ENCODE measurements at places on chromosomes 13 and 19.

GRCh38 chr19:16372065-16372915 is 47.7 kb downstream of the KLF2 start:
- DNase-seq: no peak

DNA sequence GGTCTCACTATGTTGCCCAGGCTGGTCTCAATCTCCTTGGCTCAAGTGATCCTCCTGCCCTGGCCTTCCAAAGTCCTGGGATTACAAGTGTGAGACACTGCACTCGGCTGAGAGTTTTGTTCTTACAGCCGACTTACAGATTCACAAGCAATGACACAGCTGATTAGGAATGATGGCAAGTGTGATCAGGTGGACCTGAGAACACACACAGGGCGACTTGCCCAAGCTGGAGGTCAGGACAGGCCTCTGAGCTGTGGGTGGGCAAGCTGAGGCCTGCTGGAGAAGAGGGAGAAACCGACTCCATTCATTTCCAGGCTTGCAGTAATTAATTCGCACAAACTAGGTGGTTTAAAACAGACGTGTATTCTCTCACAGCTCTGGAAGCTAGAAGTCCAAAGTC is 8.1 kb upstream of the ATG4D start:
- DNase-seq: no peak

DNA sequence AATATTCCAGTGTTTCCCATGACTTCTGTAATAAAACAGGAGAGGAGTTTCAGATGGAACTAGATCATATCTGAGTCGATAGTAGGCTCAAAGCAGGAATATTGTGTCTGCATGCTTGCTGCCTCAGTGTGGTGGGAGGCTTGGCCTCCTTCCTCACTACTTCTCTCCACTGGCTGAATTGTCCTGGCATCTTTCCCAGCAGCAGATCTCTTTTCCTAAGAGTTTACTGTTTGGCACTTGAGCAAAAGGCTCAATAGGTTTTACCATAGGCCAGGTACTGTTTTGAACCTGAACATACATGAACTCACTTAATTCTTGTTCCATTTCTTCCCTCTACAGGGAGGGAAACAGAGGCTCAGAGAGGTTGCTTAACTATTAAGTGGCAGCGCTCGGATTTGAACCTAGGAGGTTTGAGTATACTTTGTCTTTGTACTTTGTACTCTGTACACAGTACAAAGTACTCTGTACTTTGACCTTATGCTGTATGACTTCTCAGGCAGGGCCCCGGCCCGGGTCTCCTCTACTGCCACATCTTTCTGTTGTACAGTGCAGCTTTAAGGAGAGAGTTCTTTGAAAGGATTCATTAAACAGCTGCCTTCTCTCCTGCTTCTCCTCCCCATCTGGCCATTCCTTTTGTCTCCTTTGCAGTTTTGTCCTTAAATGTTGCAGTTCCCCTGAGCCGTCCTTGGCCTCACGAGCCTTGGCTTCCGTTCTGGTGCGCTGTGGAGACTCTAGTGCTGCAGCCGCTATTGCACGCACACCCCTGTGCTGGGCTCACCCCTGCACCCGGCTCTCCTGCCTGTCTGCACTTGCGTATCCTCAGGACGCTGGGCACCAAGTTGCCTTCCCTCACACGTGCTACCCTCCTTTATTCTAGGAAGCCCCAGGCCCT is 8.1 kb downstream of the B3GLCT start:
- no peak for DNase-seq

DNA sequence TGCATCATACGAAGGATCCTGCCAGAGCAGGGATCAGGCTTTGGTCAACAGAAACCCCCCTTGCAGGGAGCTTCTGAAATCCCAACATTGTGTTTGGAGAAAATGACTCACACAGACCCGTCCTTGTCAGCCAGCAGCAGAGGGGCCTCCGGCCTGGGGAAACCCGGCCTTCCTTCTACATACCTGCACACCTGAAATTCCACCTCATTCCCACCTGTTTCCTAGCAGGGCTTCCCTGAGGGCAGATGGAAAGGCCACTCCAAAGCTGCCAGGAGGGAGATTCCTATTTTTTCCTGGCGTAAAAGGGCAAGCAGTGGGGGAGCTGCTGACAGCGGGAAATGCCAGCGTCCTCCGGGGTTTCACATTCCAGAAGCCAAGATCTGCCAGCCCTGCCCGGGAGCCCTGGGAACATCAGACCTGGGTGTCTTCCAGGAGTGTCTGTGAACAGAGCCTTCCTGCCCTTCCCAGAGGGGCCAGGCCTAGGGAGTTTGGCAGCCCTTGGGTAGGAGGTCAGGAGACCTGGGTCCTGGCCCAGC is 3.0 kb upstream of the IGFL1 start:
- DNase-seq: no peak

- DNase-seq: peak; percentile 2
Observed at GRCh38 chr13:94712812-94713560, 641 bp upstream of the SOX21 start.

GRCh38 chr13:101424381-101425155 is 8.3 kb upstream of the NALCN start:
- no peak for DNase-seq

- no peak for DNase-seq
Observed at GRCh38 chr19:2468596-2468995, 7.3 kb upstream of the GADD45B start.

DNA sequence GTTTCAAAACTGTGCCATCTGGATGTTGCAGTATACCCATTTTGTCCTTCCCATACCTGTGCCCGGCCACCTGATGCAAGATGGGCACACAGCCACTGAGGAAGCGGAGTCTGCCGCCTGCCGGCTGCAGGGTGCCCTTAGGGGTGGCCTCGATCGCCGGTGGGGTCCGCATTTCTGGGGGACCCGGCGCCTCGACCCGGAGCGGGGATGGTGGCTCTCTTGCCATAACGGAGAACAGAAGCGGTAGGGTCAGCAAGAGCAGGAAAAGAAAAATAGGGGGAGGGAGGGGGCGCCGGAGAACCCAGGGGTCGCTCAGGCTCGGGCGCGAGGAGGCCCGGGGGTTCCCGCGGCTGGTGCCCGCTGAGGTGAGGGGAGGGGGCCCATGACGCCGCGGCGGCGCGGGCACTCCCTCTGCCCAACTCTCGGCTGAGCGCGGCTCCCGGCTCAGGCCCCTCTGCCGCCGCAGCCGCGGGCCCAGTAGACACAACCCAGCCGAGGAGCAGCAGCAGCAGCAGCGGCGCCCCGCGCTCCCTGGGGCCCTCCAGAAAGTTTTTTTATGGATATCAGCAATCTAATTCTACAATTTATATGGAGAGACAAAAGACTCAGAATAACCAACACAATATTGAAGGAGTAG is 13.8 kb upstream of the CYP4F2 start:
- no peak for DNase-seq

GRCh38 chr13:24640752-24641151 is 39.5 kb upstream of the ATP12A start:
- no peak for DNase-seq

- DNase-seq: no peak
Observed at GRCh38 chr13:74747186-74747955, 613.2 kb upstream of the KLF12 start.

DNA sequence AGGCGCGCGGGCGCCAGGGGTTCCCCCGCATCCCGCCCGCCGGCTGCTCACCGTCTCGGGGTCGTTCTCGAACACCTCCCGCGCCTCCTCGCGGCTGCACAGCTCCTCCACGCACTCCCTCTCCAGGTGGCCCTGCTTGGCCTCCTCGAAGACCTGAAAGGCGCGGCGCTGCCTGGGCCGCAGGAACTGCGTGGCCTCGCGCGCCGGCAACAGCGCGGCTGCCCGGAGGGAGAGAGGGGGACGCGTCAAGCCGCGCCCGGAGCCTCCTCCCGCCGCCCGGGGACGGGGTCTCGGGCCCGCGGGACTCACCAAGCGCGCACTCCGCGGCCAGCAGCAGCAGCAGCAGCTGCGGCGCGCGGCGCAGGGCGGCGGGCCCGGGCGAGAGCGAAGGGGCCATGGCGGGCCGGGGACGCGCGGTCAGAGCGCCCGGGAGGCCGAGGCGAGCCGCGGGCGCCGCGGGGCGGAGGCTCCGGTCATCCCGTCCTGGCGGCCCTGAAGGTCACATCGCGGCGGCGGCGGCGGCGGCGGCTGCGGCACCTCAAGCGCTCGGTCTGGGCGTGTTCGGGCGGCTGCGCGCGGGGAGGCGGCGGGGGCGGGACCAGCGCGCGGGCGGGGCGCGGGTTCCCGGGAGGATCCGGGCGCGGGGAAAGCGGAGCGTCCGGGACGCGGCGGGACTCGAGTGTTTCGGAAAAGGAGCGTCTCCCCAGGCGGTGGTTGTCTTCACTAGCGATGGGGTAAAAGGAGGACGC is at the start of gene GAS6:
Gene GAS6 (minus strand): TSS at position 553 of the 749 bp plus-strand sequence. CDS start 156 bp downstream, at position 397.
- no peak for DNase-seq

- DNase-seq: peak; percentile 24
Observed at GRCh38 chr19:11496391-11497163, 9.1 kb downstream of the ZNF653 start.

GRCh38 chr19:31639306-31639705 is 290.1 kb upstream of the TSHZ3 start:
- DNase-seq: no peak

DNA sequence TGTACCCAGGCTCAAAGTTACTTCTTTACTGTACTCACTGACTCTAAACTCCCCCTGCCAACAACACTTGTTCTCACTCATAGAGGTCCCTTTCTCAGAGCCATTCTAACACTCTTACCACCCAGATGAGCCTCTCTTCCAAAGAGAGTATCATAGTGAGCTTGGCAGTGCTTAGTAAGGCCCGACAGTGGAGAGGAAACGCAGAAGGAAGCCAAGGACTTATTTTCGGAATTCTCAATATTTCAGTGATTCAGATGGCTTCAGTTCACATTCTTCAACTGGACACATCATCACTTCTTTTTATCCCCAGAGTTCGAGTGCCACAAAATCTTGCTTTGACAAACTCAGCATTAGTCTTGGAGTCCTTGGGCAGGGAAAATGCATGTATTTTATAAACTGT is 285.9 kb downstream of the DNAJC15 start:
- DNase-seq: no peak

DNA sequence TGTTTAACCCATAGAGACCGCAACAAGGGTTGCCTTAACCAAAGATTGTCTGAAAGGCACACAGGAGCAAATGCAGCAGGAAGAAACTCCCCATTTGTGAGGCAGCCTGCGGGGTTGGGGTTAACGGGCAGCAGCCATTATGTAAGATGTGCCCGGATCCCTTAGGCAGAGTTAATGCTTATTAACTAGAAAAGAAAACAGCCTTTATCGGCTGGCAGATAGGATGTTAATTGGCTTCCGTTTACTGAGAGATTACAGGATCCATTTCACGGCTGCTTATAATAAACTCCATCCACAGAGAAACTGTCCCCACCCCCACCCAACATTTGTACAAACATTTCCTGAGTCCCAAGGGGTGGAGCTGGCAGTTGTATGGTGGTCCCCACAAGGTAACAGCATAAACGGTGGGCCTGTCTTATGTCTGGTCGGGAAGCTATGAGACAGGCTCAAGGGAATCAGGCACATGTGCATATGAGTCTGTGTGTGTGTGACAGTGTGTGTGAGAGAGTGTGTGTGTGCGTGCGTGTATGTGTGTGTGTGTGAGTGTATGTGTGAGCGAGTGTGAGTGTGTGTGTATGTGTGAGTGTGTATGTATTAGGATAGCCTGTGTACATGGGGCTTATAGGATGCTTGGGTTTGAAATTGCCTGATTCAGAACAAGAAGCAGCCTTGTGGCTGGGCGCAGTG is 10.5 kb downstream of the SLC25A42 start:
- DNase-seq: no peak

DNA sequence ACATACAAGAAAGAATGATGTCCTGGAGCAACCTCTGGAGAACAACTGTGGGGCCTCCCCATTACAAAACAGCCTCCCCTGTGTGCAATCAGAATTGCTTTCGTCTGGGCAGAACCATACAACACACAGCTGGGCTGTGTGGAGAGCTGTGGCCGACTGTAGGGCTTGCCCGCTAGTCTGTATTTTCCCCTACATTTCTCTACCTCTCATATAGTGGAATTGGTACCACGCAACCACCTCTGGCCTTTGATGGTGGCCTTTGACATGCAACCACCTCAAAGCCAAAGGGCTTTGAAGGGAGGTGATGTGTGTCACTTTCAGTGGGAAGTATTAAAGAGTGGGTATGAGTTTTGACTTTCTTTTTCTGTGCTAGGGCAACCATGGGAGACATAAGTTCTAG is 34.0 kb downstream of the GARRE1 start:
- no peak for DNase-seq

DNA sequence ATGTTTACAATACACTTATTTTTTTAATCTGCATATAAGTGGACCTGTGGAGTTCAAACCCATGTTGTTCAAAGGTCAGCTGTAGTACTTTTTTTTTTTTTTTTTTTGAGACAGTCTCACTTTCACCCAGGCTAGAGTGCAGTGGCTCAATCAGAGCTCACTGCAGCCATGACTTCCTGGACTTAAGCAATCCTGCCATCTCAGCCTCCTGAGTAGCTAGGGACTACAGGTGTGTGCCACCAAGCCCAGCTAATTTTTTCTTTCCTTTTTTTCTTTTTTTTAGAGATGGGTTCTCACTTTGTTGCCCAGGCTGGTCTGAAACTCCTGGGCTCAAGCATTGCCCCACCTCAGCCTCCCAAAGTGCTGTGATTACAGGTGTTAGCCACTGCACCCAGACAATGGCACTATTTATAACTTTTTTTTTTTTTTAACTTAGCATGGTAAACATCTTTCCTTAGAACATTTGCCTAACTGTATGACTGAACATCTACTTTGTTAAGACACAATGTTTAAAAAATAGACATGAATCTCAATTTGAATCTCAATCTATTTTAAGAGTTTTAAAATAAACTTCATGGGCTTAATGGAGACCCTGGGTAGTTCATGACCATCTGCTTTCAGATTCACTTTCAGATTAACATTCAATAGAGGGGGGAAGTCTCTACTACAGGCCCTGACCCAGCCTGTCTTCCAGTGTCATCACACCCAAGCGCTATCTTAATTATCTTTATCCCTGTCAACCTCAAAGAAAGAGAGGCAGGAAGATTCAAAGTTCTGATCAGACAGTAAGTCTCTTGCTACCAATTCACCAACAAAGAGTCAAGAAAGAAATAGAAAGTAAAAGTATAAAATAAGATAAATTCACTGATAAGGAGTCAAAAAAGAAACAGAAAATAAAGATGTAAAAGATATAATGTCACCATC is 97.7 kb upstream of the DOCK9 start:
- DNase-seq: no peak

- no peak for DNase-seq
Observed at GRCh38 chr13:49977992-49978391, 18.9 kb upstream of the TRIM13 start.

GRCh38 chr19:46116121-46116520 is 8.4 kb downstream of the IGFL3 start:
- DNase-seq: no peak

- no peak for DNase-seq
Observed at GRCh38 chr13:45055902-45056648, 64.2 kb upstream of the GTF2F2 start.

GRCh38 chr13:48660361-48661076 is 6.8 kb downstream of the CYSLTR2 start:
- DNase-seq: no peak

DNA sequence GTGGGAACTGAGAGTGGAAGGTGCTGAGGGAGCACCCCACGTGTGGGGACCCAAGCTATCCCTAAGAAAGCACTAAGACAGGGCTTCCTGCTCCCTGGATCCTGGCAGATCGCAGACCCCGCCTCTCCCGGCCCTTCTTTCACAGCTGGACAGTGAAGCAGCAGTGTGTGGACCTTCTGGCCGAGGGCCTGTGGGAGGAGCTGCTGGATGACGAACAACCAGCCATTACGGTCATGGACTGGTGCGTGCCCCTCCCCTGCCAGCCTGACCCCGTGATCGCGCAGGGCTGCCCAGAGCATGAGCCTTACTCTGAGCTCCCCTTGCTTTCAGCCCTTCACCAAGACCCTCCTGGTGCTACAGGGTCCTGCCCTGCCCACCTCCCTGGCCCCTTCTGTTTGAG is 2.3 kb downstream of the NCCRP1 start:
- DNase-seq: no peak

Data from AG04449 (cell line).